Activated T-cell treated with anti-CD3 and anti-CD28 coated beads, Interleukin-2, amount 50 U/mL, for 1 hour (primary cell): ENCODE measurements at places on chromosomes 2 and 18.

DNA sequence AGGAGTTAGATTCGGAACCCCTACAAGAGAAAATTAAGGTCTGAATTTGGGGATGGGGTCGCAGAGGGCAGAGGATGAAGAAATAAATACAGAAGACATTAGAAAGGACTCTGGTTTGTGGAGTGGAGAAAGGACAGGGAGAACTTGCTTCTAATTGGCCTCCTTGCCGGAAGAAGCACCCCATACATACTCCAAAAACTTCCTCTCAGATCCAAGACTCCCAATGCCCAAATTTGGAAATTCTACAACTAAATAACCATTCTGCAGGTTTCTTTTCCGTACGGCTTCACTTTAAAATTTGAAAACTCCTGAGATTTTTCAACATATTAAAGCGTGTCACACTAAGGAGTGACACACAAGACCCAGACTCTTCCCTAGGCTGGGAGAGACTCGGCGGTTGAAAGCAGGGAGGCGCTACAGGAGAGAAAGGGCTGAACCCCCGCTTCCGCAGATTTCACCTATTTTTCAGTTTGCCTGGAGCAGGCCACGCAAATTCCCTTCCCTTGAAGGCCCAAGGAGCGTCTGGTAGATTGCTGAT, 478 bp downstream of the CLHC1 start:
- no peak for DNase-seq

- no peak for DNase-seq
These were observed 21.3 kb downstream of the CDK15 start for GRCh38 chr2:201827621-201828020.

DNA sequence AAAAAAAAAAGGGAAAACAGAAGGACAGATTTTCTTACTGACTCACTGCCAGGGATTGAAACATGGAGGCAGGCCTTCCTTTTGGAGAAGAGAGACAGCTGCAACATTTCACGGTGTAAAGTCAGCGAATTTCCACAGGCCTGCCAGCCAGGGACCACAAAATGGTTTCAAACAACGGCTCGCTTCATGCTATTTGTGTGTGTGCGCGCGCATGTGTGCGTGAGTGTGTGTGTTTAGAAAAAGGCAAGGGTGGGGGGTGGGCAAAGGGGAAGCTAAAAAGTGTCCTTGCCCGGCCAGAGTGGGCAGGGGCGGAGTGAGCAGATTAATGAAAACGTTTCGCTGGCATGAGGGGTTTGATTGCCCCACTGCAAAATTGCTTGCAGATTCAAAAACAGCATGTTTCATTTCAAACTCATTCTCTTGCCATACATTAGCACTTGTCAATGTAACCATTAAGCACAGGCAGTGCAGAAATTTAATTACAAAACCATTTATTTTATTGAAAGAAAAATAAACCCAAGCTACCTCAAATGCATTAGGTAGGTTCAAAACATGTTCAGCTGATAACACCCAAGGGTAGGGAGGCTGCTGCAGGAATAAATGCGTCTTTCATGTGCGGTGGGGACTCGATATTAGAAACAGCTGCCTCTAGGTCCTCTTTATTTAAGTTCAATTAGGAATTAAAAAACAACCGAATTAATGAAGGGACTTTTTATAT, 182.1 kb upstream of the SIX2 start:
- no peak for DNase-seq

DNA sequence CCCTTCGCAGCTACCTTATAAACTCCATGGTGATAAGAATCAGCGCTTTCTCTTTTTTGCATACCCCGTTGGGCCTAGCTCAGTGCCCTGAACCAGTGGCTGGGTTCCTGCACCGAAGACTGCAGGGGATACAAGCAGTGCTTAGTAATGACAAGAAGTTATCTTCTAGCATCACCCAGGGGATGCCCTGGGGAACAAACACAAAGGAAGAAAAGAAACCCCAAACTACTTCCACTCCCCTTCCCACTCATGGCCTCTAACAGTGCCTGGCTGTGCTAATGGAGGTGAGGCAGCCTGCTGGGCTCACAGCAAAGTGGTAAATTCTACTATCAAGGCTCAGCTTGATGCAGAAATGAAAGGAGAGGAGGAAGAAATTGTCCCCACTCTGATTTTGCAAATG, 314.7 kb downstream of the TXNL1 start:
- no peak for DNase-seq

DNA sequence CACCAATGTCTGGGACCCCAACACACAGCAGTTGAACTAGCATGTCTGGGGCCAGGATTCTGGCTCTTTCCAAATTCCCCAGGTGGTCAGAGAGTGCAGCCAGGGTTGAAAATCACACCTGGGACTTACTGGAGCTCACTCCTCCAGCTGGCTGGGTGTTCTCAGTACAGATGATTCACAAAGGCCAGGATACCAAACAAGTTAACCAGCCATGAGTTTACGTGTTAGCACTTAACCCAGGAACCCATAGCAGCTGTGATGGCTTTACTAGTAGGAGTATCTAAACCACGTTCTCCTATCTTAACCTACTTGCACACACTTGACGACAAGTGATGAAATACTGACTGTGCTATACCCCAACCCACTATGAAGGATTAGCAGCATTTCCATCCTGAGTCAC, 222.8 kb downstream of the FBXO15 start:
- DNase-seq = no peak

GRCh38 chr2:107148496-107148895, 262.5 kb upstream of the ST6GAL2 start:
- no peak for DNase-seq

- DNase-seq = no peak
These were observed 215.9 kb downstream of the SEPTIN10 start for GRCh38 chr2:109397893-109398292.

DNA sequence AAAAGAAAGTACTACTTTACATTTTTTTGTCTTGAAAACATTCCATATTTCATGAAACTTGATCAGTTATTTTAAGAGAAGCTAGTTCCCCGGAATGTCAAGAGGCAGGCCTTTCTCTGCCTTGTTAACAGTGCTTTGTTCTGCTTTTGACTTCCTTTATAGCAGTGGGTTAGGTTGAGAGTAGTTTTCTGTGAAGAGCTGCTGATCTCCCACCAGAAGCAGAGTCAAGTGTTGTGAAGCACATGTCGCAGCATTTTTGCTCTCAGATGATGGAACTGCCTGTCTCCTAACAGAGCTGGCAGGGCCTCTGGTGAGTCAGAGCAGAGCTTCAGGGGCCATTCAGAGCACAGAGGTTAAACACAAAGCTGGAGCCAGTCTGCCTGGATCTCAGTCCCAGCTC, 871.8 kb downstream of the SLC4A3 start:
- no peak for DNase-seq

DNA sequence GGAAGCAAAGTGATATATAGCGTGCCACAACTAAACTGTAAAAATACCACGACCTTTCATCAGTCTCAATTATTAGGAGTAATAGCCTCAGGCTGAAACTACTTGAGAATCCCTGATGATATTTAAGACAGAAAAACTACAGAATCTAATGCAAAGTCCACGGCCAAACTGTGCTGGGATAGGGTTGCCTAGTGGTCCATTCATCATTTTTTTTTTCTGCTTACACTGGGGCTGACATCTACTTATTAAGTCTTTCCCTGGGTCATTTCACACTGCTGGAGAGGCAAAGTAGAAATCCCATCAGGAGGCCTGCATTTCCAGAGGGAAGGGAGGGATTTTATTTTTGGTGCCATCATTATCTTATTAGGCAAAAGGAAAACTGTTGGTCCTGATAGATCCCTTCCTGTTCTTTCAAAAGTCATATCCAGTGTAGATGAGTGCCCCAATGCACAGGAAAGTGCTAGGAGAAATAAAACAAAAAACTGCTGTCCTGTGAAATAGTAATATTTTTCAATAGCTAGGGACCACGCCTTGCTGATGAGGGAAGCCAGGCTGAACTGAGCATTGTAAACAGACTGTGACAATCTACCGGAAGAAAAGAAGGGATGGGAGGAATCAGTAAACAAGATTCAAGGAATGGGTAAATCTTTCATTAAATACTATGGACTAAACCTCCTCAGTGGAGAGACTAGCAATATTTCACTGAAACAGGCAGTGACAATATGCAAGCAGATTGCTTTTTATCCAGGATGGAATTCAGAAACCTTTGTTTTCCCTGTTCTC, 644.3 kb downstream of the IRS1 start:
- no peak for DNase-seq

- no peak for DNase-seq
These were observed 4.3 kb downstream of the COL3A1 start for GRCh38 chr2:188978291-188979081.

DNA sequence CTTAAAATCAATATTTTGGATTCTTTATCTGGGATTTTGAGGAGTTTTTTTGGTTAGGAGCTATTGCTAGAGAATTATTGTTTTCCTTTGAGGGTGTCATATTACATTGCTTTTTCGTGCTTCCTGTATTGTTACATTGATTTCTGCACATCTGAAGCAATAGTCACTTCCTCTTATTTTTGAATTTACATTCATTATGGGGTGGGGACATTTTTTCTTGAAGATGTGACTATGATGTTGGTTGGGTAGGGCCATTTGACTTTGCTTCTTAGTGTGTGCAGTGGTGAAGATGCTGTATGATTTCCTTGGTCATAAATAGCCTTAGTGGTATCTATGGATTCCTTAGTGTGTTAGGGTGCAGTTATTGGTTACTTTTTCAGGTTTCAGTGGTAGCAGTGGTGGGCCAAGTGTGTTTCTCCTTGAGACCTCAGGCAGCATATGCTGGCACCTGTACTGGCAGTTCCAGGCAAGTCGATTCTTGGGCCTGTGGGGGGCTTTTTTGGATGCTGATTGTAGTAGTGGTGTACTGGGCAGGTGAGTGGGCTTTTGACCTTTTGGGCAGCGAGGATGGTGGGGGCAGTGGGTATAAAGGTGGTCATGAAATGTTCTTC, 61.8 kb downstream of the ARHGAP25 start:
- no peak for DNase-seq

GRCh38 chr2:102166189-102166845, 20.5 kb upstream of the IL1RL2 start:
- no peak for DNase-seq

DNA sequence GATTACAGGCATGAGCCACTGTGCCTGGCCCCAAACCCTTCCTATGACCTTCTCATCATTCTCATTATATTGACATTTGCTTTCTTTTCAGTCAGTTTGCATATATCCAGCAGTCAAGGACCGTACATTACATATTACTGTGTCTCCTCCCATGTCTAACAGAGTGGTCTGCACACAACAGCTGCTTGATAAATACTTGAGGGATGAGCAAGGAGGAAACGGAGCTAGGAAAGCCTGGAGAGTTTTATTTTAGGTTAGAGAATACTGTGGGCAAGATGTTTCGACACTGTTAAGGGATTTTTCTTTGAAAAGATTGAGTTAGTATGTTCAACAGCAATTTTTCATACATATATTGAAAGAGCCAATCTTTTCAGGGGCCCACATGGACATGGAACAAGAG, 76.2 kb upstream of the CHRNA1 start:
- no peak for DNase-seq

- no peak for DNase-seq
These were observed 981.4 kb downstream of the TMEM182 start for GRCh38 chr2:103743195-103743594.
